Muscle of arm (tissue), 14 donors: ENCODE measurements at places on chromosomes 12 and 14.
A peak's percentile ranks its signal among the peaks of the same experiment; 100 is the strongest.

- no peak for DNase-seq
These were observed 1.6 kb upstream of the CD9 start for GRCh38 chr12:6198556-6198955.

GRCh38 chr12:6607751-6608591 lies 792 bp upstream of the CHD4 start:
- DNase-seq: peak; percentile 71

DNA sequence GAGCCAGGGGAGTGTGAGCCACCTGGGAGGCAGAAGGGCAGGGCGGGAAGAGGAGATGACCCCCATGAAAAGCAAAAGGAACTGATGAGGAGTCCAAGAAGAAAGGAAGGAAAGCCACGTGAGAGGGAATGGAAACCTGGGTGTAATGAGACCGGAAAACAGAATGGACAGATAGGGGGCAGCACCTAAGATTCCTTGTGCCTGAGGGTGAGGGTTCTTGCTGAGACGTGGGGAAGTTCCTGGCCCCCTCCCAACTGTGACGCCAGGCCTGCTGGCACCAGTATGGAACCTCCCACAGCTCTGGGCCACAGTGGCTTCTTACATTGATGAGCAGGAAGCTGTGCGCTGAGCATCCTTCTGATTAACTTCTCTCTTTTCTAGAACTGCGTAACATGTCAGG lies 30.8 kb downstream of the TTC7B start:
- DNase-seq: no peak

DNA sequence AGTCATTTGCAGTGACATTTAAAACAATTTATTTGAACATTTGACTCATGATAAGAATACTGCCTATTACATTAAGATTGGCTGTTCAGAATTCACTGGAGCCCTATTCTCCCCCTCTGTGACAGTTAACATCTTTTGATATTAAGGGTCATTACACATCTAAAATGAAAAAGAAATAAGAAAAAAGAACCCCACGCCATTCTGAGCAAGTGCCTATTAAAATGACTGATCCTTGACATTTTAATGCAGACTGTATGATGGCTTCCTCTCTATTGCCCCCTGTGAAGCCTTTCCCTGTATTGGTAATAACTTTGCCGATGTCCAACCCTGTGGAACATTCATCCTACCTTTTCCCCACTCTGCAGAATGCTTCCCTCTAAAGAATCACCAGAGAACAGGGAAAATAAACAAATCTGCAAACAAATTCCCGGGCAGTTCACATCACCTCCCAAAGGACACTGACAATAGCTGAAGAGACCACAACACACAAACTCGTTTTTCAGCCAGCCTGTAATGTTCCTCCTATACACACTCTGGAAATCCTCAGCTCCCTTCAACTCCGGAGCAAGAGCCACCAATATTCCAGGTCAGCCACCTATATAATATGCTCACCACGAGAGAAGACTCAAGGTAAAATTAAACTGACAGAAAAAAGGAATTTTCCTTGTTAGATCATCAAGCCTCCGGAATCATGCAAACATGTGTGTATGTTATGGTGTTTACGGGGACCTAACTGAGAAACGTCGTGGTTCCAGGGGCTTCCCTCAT lies 2.1 kb downstream of the NIN start:
- no peak for DNase-seq

GRCh38 chr12:83575326-83575725 lies 888.6 kb downstream of the TMTC2 start:
- DNase-seq: no peak

DNA sequence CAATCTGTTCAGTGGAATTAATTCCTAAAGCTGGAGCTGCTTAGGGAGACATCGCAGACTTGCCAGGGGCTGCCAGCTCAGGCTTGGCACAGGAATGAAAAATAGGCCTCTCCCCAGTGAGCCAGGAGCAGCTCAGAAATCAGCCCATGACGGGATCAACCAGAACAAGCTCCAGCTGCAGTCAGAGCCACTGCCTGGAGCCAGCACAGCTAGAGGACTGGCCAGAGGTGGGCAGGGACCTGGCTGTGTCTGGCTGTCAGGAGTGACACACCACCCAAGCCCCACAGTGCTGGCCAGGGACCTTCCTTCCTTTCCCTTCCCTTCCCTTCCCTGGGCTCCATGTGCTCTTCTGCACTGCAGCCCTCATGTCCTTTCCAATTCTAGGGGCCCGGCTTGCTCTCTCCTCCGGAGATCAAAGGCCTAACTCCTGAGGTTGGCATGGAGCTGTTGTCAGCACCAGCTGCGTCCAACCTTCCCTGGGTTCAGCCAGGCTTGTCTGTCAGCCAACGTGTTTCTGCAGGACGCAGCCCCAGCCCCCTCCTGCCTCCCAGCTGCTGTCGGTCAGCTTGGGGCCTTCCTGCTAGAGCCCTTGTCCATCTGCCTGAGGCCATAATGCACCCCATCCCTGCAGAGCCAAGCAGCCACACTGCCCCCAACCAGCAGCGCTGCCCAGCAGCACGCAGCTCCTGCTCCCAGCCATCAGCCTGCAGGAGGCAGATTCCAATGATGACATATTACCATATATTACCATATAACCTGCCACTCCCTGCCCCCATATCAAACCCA lies 149.3 kb downstream of the CALM1 start:
- DNase-seq: peak; percentile 43

DNA sequence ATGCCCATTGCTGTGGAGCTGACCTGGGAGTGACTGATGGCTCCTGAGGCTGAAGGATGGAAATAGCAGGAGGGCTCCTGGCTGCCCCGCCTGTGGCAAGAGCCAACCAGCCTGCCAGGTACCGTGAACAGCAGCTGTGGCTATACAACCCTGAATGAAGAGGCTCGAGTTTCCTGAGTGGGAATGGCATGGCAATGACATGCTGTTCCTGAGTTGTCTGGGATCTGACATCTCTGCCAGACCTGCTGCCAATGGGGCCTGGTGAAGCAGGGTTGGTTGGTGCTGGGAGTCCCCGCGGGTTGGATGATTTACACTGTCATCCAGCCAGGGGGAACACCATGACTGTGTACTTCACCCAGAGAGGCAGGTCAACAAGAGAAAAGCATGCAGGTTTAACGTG lies 31.8 kb upstream of the LRRC10 start:
- no peak for DNase-seq

GRCh38 chr12:94207849-94208621 lies 59.7 kb downstream of the PLXNC1 start:
- DNase-seq: peak; percentile 53

DNA sequence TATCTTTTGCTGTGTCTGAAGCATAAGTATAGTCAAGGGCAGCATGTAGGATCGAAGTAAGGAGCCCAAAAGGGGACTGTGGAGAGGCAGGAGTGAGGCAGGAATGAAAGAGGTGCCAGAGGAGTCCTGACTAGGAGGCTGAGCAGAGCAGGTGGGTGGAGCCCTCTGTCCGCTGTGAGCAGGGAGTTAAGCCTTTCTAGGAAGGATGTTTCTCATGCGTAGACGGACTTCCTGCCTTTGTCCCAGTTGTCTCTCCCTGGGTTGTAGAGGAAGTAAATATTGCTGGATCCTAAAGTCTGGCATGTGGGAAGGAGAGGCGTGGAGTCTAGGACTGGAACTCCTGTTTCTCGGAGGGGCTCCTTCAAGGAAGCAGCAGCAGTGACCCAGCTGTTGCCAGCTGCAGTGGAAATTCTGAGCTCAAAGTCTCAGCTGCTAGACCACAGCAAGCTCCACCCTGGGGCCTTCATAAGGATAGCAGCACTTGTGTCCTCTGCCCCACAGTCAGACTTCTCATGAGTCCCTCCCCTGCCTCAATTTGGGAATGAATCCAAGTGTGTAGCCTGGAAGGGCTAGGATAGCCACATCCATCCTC lies 44.0 kb downstream of the RBMS2 start:
- peak; percentile 98 for DNase-seq

DNA sequence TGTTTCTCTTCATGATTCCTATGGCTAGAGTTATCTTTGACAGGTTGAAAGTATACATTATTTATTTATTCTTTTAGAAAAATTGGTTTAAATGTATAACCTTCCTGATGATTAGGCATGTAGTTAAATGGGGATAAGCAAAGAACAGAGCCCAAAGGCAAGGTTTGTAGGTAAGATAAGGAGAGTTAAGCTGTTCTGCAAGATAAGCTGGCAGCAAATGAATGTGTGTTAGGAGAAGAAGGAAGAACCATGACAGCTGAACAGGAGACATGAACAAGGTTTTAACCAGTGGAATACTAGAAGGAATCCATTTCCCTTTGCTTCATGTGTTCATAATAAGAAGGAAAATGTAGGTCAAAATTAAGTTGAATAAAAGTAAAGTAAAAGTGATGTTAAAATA lies 1330.1 kb upstream of the USP15 start:
- DNase-seq: no peak

DNA sequence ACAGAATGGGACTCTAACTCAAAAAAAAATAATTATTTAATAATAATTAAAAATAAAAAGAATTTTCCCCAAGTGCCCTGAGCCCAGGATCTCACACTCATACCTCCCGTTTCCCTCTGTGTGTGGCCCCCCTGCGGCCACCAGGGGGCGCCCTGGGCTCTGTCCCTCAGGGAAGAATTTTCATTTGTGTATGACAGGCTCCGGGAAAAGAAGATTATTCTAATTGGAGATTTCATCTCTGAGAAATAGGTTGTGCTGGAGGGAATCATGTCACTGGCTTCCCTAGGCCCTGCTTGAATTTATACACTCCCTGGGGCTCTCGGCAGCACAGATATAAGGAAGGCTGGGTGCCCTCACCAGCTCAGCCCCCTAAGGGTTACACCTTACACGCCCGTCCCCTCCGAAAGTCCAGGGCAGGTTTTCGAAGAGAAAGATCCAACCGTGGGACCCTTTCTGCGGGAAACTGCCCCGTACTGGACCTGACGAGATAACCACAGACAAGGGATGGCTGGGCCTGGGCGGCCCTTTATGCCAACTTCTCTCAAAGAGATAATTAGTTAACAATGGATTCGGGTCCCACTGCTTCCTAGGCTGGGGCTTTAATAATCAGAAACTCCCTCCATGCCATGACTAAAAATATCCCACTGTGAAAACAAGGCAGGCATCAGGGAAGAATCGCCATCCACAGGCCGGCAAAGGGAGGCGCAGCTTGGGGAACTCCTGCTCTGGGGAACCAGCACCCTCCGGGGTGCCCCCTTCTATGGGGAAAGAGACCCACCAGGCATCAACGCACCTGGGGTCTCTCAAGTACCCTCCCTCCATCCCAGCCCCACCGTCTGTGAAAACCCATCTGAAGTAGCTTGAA lies 80.7 kb downstream of the KDM2B start:
- DNase-seq: peak; percentile 80

- no peak for DNase-seq
These were observed 592.9 kb upstream of the FLRT2 start for GRCh38 chr14:84937016-84937415.

DNA sequence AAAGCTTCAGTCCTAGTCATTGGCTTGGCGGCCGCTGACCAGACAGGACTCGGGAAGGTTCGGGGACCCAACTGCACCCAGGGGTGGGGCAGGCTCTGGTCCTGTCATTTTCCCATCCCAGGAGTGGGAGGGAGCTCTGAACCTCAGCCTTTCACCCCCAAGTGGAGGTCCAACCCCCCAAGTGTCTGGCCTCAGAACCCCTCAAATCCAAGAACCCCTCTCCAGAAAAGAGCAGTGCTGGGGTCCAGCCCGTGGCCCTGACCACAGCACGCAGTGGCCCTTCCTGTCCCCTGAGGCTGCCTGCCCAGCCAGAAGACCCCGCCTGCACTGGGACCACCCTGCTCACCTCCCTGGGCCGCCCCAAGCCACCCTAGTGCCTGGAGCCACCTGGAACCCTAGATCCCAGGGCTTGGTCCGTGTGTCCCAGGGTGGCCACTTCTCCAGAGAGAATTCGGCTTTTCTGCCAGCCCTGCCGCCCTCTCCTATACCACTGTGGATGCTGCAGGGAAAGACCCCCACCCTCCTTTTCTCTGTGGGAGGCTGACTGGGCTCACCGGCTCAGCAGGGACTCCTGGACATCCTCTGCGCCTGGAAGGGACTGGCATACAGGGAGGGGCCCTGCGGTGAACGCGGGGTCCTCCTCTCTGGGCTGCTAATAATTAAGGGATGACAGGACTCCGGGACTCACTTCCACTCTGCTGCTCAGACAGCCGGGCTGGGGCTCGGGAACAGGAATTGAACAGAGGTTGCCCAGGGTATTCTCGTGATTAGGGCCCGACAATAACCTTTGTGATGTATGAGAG lies 326.9 kb upstream of the SFSWAP start:
- no peak for DNase-seq

- DNase-seq: no peak
These were observed 35.6 kb upstream of the GPR68 start for GRCh38 chr14:91280129-91280528.

DNA sequence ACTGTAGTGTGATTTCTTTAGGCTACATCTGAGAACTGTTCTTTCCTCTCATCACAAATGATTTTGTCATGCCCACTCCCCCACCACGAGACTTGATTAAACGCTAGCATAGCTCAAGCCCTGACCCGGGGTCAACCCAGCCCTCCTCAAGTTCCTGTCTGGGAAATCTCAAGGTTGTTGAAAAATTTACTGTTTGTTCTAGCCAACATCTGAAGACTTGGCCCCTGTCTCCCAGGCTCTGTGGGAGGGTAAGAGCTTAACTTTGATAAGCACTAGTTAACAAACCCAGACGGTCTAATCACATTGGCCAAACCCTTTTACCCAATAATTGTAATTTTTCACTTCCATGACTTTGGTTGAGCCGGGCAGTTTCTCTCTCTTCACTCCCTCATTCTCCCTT lies 86.2 kb upstream of the AMIGO2 start:
- DNase-seq: no peak

GRCh38 chr12:81819991-81820633 lies 61.0 kb upstream of the PPFIA2 start:
- DNase-seq: no peak

DNA sequence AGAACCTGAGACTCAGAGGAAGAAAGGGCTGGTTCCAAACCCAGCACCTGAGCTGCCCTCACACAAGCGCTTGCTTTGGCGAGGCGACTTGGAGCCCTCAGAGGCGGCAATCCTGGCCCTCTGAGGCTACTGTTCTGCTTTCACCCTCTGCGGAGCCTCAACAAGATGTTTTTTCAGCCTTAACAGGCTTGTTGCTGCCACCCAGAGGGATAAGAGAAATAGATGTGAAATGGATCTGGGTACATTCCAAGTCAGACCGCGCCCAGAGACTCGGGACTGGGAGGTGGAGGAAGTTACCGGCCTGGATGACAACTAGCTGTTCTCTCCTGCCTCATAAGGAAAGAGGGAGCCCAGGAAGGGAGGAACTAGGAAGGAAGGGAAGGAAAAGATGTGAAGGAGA lies 89.6 kb downstream of the TTC7B start:
- DNase-seq: peak; percentile 39
